Effector memory CD8-positive, alpha-beta T cell (primary cell): ENCODE measurements at places on chromosomes 3 and 15.

- DNase-seq, result no peak
These were observed 20.1 kb downstream of the ZBTB38 start for GRCh38 chr3:141388395-141388794.

DNA sequence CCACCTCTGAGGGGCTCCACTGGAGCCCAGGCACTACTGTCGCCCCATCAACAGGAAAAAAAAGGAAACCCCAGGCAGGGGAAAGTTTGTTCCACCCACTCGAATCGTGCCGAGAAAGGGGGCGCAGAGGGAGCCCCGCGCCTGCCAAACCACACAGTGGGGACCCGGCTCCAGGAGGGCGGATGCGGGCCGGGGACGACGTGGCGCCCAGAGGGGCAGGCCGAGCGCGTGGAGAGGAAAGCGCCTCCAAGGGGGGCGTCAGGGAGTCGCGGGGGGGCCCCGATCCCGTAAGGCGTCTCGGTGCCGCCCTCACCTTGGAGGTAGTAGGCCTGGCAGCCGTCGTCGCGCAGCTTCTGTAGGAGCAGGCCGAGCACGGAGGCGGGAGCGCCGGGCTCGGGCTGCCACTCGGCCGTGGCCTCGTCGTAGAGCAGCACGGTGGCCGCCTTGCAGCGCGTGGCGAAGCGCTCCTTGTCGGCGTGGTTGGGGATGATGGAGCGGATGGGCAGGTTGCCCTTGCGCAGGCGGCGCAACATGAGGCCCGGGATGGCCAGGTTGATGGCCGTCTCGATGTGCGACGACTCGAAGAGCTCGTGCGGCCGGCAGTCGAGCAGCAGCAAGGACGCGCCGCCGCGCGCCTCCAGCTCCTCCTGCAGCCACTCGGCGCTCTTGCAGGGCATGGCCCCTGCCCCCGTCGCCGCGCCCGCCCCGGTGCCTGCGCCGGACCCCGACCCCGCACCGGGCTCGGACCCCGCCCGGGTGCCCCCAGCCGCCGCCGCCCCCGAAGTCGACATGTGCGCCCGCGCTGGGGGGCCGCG, 627 bp downstream of the DUSP7 start:
- peak; percentile 23 for DNase-seq

DNA sequence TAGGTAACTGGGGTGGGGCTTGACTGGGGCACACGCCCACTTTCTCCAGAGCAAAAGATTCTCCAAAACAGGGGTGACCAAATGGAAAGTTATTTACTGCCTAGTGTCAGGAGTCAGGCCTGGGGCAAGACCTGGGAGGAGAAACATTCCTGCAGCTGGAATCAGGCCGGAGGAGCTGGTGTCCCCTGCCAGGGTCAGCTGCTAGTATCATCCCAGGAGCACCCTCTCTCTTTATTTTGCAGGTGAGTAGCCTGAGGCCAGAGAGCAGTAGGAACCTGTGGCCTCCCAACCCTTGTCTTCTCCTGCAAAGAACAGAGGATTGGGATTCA, 32.9 kb downstream of the DNAJB8 start:
- DNase-seq, result no peak

DNA sequence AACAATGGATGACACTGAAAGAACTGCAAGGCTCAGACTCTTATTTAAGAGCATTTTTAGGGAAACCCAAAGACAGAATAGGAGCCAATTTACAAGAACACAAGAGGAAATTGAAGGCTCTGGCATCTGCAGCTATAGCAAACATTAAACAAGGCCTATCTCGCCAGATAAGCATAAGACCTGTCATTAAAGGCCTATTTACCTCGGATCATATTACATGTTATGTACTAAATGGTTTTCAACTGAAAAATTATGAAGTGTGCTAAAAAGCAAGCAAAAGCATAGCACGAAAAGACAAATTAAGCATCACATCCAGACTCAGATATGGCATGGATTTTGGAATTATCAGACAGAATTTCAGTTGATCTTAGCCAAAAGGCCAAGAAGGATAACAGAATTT, 617.1 kb downstream of the SQOR start:
- no peak for DNase-seq

- DNase-seq, result no peak
These were observed 48.5 kb upstream of the CHST2 start for GRCh38 chr3:143070977-143071551.

- DNase-seq, result no peak
These were observed 98.0 kb upstream of the FAM174B start for GRCh38 chr15:92753591-92753990.

GRCh38 chr15:44035781-44036699, 159.0 kb downstream of the FRMD5 start:
- no peak for DNase-seq

DNA sequence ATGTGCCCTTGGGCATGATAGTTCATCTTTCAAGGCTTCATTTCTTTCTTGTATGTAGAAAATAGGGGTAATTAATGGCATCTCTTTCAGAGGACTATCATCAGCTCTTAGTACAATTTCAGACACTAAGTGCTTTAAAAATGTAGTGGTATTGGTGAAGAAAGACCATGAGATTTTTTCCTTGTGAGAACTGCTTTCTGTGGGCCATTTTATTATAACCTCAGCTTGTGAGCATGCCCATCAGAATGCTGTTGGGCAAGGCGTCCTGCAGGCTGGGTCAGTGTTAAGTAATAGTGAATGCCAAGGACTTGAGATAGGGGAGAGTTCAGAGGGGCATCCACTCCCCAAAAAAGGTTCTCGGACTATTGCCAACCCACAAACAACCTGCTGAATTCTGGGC, 187.9 kb downstream of the GHSR start:
- DNase-seq, result no peak

DNA sequence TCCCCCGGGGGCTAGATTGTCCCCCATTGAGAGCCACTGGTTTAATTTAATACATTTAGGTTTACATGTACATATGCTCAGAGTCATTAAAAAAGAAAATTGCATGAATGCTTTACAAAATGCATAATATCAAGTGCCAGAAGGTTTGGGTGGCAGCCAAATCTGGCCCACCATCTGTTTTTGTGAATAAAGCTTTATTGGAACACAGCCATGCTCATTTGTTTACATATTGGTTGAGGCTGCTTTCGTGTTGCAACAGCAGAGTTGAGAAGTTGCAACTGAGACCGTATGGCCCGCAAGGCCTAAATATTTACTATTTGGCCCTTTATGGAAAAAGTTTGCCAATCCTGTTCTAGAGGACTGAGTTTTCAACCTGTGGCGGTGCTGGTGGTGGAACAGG, 32.1 kb upstream of the RGMA start:
- DNase-seq, result no peak

- DNase-seq, result no peak
These were observed 38.4 kb downstream of the MEIS2 start for GRCh38 chr15:37061996-37062395.

DNA sequence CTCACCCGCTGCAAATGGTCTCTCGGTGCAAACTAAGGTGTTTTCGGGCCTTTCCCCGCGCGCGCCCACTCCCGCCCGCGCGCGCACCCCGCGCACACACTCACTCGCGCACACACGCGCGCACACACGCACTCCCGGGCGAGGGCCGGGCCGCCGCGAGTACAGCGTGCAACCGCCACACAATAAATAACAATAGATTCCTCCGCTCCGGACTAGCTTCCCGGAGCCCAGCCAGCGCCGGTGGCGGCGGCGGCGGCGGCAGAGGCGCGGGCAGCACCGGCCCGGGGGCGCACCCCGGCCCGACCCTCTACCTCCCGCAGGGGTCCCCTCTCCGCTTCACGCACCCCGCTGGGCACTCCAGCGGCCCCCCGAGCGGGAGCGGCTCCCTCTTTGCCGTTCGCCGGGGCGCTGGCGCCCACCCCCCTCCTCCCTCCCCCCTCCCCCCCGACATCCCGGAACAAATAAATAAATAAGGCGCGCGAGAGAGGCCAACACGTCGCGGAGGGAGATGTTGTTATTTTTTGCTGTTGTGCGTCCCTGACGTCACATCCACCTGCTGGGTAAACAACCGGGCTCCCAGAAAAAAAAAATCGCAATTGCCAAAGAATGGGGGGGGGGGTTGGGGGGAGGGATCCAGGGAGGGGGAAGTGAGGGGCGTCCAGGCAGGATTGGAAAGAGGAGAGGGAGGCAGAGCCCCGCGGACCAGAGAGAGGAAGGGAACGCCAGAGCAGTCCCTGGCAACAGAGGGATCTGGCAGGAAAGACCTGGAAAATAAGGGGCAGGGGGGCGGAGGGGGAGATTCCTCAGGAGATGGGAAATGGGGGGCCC, at the start of gene FOXP1:
TSS of gene FOXP1 (minus strand) at position 163 of the 828 bp plus-strand sequence. CDS start 385,347 bp downstream, outside the sequence.
- DNase-seq, result peak; percentile 53

DNA sequence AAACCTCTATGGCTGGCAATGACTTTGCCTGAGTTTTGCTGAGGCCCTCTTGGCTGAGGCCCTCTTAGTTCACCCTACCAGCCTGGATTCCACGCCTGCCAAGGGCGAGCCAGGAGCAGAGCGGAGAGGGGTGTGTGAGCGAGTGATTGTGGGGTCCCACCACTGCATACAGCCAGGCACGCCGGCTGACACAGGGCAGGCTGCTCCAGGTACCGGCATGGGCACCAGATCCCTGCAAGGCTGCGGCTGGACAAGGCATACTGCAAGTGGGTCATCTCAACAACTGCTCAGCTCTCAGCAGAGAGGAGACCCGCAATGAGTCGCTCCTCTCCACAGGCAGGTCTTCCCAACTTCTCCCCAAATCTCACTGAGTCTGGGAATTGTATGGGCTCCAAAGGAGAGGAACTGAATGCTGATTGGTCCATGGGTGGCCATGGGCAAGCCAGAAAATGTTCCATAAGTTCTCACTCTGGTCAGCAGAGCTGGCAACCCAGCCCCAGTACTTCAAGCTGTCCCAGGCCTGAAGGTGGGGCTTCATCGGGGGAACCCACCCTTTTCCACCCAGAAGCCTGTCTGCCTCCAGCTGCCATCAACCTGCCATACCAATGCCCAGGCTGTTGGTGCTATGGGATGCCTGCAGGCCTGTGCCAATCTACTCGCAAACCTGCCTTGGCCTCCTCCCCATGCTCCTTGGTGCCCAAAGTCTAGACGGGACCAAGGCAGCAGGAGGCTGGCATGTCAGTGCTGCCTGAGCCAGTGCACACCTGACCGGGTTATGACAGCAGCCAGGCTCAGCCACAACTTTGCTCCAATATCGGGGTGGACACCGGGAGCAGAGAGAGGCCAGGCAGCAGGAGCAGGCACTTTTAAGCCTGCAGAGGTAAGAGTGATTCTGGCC, 1273.6 kb upstream of the GBE1 start:
- DNase-seq, result no peak

- DNase-seq, result no peak
These were observed 22.9 kb downstream of the FOXP1 start for GRCh38 chr3:71560665-71561064.

DNA sequence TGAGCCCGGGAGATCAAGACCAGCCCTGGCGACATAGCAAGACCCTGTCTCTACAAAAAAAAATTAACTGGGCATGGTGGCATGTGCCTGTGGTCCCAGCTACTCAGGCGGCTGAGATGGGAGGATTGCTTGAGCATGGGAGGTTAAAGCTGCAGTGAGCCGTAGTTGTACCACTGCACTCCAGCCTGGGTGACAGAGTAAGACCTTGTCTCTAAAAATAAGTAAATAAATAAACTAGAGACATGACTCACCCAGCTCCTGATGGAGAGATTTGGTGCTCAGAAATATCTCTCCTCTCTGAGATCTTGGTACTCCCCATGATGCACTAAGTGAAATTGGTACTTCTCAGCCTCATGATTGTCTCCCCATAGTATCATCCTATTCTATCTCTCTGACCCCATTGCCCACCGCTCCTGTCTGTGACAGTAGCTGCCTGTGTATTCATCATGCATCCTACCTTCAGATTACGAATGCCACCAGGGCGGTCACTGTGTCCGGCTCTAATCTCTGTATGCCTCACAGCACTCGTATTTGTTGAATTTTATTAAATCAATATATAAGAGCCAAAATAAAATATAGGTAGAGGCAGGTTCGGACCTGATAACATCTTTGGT, 50.9 kb downstream of the ABHD2 start:
- DNase-seq, result no peak

DNA sequence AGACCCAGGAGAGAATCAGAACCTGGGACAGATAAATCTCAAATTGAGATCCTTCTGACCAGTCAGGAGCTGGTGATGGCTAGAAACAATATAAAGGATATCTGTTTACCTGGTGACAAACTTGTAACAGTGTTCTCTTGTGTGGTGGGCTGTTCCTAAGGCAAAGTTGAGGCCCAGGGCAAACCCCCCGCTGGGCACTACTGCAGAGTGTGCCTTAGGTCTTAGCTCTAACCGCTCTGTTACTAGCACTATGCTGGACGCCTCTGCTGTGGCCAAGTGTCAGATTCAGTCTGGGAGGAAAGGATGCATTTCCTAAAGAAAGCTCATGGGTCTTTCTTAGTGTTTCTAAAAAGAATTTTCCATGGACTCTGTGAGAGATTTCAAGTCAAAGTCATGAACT, 146.5 kb upstream of the MEIS2 start:
- no peak for DNase-seq

- no peak for DNase-seq
These were observed 189.4 kb downstream of the SLC9A9 start for GRCh38 chr3:143658861-143659260.

DNA sequence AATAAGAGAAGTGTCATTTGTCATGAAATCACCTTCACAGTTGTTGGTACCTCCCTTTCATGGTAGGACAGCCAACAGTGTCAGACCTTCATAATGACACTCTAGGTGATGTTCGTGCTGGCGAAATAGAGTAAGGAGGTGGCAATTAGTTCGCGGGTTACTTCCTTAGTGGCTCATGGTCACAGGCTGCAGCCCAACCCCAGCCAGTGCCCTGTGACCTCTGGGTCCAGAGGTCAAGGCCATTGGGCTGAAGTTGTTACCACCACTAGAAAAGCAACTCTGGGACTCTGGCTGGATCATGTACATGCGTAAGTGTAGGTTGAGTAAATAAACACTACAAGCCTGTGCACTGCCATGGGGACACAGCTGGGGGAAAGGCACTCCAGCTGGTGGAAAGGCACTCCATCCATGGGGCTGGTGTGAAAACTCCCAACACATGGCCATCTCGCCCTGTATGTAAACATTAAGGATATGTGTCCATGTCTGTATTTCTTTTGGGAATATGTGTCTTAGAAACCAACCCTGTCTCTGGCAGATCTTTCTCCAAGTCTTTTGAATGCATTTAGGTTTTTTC, 106.7 kb downstream of the RYK start:
- no peak for DNase-seq

GRCh38 chr15:68232449-68232848, 2.9 kb upstream of the CLN6 start:
- no peak for DNase-seq

- no peak for DNase-seq
These were observed 70.4 kb downstream of the CBLB start for GRCh38 chr3:105798381-105798934.
